ENCODE measurements at places on chromosomes 7 and 10.

- DNase-seq: no peak
Observed at GRCh38 chr10:49207936-49208487, 19.8 kb upstream of the TMEM273 start.

- DNase-seq: no peak
Observed at GRCh38 chr10:121152935-121153334, 301.8 kb downstream of the WDR11 start.

GRCh38 chr7:145134377-145134776, 298.5 kb upstream of the TPK1 start:
- DNase-seq: no peak

GRCh38 chr7:100022621-100023020, 7.2 kb downstream of the ZKSCAN1 start:
- no peak for DNase-seq

GRCh38 chr7:84302949-84303348, 108.4 kb upstream of the SEMA3A start:
- DNase-seq: no peak

DNA sequence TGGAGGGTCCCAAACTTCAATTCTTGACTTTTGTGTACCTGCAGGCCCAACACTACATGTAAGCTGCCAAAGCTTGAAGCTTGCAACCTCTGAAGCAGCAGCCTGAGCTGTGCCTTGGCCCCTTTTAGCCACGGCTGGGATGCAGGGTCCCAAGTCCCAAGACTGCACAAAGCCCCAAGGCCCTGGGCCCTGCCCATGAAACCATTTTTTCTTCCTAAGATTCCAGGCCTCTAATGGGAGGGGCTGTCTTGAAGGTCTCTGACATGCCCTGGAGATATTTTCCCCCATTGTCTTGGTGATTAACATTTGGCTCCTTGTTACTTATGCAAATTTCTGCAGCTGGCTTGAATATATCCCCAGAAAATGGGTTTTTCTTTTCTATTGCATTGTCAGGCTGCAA, 52.7 kb downstream of the MTURN start:
- DNase-seq: no peak

- no peak for DNase-seq
Observed at GRCh38 chr7:69751026-69751425, 152.8 kb downstream of the AUTS2 start.

DNA sequence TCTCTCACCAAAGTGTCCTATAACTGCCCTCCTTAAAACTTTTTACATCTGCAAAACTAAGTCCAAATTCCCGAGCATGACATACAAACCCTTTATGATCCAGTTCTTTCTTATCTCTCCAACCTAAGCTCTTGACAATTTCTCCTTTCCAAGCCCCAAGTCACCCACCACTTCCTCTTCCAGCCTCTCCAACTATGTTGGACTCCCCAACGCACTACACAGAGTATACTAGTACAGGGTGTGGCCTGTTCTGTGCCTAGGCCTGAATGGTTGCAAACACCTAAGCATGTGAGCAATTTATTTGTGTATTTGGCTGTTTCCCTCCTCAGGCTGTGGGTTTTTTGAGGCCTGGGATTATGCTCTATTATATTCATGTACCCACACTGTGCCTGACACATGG, 101.2 kb upstream of the APBB1IP start:
- DNase-seq: no peak

- DNase-seq: no peak
Observed at GRCh38 chr10:114715171-114715670, 57.1 kb upstream of the ABLIM1 start.

GRCh38 chr10:130479146-130479545, 343.0 kb downstream of the GLRX3 start:
- DNase-seq: no peak

DNA sequence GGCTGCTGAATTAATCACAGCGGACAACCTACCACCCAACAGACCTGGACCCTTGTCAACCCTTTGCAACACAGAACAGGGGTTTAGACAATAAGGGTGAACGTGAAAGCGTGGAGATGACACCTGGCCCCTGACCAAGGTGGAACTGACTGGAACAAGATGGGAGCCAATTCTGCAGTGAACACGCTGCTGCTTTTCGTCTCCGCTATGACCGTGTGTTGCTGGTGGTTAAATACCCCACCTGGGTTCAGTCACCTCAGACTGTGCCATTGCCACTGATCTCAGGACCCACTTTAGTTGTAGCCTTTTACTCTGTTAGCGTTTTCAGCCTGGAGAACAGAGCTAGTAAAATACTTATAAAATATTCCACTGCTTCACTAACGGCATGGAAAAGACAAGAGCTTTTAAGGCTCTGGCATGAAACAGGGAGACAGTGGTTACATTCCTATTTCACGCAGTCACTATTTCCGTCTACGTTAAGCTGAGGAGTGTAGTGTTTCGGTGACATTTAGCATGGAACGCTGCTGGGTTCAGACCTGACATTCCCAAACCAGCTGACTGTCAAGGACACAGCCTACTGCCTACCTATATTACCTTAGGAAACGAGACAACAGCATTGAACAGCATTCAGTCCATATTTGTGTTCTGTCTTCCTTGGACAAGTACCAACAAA, 119.5 kb upstream of the PRSS1 start:
- no peak for DNase-seq

GRCh38 chr7:101303102-101303701, 18.4 kb downstream of the IFT22 start:
- DNase-seq: no peak

DNA sequence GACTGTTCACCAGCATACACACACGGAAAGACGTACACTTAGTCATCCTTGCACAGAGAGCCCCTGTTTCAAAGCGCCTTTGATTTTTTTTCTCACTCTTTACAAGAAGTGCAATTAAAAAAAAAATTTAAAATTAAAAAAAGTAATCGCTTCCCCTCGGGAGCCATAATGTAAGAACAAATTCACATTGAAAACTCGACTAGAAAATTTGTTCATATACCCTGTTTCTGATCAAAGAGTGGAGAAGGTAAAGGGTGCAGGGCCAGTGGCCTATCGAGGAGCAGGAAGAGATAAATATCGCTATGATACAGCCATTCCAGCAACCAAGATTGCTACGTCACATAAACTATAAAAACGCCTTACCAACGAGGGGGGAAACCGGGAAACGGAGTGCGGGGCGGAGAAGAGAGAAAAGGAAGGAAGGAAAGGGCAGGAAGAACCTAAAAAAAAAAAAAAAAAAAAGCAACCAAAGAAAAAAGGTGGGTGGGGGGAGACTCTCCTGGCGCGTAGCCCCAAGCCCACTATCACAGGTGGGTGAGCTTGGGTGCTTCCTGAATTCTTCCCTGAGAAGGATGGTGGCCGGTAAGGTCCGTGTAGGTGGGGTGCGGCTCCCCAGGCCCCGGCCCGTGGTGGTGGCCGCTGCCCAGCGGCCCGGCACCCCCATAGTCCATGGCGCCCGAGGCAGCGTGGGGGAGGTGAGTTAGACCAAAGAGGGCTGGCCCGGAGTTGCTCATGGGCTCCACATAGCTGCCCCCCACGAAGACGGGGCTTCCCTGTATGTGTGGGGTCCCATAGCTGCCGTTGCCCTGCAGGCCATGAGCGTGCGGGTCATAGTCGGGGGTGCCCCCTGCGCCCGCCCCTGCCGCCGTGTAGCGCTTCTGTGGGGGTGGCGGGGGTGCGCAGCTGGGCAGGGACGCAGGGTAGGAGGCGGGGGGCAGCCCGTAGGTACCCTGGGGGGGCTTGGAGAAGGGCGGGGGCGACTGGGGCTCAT, 5.2 kb upstream of the HOXA2 start:
- DNase-seq: no peak

DNA sequence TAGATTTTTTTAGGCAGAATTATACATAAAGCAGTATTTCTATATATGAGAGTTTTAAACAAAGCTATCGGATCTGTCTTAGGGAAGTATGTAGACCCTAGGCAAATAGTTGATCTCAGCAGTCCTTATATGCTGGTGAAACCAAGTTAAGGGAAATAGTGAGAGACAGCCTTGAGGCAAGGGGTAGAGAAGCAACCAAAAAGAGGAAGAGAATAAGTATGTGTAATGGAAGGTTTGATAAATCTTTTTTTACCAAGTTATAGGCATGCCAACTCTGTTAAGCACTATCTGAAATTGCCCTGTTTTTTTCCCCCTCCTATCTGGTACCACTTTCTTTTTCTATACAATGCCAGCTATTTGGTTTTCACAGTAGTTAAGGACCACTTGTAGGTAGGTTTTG, 19.9 kb downstream of the SPAG6 start:
- DNase-seq: no peak

- no peak for DNase-seq
Observed at GRCh38 chr10:108582888-108583287, 1340.4 kb downstream of the XPNPEP1 start.

GRCh38 chr7:42319631-42320030, 82.6 kb upstream of the GLI3 start:
- DNase-seq: no peak

DNA sequence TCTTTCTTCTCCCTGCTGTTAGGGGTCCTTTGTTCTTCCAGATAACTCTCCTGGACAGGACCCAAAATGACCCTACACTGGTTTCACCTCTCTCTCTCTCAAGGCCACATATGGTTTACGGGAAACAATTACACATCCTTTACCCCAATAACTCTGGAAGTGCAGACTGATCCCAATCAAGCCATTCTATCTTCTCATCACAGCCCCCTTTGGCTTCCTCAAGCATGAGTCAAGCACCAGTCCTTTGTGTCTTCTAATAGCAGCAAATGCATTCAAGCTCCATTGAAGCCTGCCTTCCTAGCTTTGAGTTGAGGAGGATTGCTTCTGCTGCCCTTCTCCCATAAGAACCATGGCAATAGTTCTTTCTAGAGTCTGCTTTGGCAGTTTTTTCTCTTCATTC, 20.2 kb downstream of the C10orf67 start:
- DNase-seq: no peak

DNA sequence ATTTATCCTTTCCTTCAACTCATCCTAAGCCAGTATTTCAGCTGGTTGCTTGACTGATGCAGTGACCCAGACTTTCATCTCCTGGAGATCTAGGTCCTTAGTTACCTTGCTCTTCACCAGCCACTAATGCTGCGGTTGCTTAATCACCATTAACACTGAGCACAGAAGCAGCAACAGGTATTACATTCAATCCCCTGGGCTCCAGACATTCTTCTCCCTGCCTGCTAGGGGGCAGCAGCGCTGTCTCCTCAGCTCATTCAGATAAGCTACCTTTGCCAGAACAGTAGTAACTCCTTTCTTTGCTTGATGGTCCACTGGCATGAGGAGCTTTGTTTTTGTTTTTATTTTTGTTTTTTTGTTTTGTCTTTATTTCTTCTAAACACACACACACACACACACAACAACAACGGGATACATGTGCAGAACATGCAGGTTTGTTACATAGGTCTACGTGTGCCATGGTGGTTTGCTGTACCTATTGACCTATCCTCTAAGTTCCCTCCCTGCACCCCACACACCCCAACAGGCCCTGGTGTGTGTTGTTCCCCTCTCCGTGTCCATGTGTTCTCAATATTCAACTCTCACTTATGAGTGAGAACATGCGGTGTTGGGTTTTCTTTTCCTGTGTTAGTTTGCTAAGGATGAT, 1043.2 kb upstream of the C7orf33 start:
- no peak for DNase-seq

DNA sequence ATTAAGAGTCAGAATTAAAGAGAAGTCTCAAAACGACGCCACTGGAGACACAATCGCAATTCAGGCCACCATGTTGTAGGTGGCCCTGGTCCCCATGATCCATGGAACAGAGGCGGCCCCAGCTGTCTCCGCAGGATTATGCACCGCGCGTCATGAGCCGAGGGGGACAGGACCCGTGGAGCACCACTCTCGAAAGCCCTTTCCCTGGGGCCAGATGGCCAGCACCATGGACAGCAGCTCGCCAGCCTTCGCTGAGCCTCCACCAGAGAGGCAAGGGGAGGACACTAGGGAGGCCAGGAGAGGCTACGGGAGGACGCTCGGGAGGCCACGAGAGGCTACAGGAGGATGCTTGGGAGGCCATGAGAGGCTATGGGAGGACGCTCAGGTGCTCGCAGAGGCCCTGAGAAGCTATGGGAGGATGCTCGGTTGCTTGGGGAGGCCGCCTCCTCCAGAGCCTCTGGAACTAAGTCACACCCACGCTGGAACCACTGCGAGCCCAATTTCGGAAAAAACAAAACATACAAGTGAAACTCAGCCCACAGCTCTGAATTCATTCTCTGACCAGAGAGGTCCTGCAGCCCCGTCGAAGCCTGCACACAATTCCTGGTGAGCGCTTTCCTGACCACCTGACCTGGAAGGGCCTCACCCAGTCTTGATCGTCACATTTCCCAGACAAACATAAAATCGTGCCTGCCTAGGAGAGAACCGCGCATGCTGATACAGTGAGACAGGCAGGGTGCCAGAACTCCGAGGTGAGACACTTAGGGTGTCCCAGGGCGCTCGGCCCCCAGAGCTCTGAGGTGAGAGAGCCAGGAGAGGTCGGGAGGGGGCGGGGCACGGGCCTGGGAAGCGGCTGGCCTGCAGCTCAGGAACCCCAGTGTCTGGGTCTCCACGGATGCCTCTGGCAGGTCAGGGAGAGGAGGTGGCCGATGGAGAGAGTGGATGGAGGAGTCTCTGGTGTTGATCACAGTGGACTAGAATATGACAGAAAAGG, 224.4 kb downstream of the PTPRN2 start:
- DNase-seq: no peak

DNA sequence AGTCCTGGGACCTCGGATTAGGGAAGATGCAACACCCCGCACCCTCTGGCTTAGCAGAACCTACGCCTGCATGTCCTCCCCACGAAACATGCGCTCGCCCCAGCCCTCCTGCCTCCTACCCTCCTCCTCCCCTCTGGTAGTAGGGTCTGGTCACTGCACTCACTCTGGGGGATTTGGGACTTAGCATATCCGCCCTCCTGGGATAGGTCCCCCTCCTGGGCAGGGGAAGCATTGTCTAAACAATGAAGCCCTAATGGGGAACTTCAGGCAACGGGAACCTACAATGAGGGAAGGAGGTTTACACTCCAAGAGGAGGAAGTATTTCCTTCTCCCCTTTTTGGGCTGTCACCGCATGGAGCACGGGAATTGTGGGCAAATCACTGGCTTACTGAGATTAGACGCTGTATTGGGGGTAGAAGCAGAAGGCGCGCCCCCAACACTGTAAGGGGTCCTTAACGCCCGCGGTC, 892 bp downstream of the CRHR2 start:
- no peak for DNase-seq

- no peak for DNase-seq
Observed at GRCh38 chr7:106552645-106553445, 108.1 kb downstream of the CCDC71L start.

DNA sequence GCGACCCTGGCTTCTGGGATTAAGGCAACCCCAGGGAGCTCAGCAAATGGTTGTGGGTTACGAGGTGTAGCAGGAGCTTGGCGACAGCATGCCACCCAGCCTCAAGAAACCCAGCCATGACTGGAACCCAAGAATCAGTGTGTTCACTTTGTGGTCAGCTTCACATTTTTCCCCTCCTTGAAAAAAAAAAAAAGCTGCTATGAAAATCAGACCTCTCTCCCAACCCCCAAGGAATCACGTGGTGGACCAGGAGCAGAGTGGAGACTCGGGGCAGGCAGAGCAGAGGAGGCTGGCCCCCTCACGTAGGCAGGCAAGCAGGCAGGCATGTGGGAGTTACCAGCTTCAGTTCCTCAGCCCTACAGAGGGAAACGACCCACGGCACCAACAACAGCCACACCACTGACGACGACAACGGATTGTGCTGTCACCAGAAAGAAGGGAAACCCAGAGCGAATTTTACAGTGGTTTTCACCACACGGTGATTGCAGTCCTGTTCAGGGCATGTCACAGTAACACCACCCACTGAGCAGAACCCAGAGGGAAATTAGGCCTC, 203.4 kb downstream of the SLC25A13 start:
- no peak for DNase-seq

GRCh38 chr7:68730964-68731363, 867.3 kb upstream of the AUTS2 start:
- no peak for DNase-seq

GRCh38 chr7:123492485-123492884, 41.9 kb downstream of the IQUB start:
- DNase-seq: no peak
